ENCODE measurements at places on chromosomes 13 and 19.

GRCh38 chr13:31725841-31726240 is 13.5 kb upstream of the RXFP2 start:
- DNase-seq = no peak

- DNase-seq = no peak
Observed at GRCh38 chr19:28297586-28298157, 915.3 kb downstream of the UQCRFS1 start.

GRCh38 chr13:36872621-36873020 is 47.4 kb downstream of the SMAD9 start:
- no peak for DNase-seq

- DNase-seq = no peak
Observed at GRCh38 chr13:51222686-51223559, 725 bp downstream of the FAM124A start.

GRCh38 chr13:97308735-97309429 is 86.7 kb downstream of the MBNL2 start:
- DNase-seq = no peak

GRCh38 chr13:31870511-31870910 is 131.2 kb downstream of the RXFP2 start:
- no peak for DNase-seq

DNA sequence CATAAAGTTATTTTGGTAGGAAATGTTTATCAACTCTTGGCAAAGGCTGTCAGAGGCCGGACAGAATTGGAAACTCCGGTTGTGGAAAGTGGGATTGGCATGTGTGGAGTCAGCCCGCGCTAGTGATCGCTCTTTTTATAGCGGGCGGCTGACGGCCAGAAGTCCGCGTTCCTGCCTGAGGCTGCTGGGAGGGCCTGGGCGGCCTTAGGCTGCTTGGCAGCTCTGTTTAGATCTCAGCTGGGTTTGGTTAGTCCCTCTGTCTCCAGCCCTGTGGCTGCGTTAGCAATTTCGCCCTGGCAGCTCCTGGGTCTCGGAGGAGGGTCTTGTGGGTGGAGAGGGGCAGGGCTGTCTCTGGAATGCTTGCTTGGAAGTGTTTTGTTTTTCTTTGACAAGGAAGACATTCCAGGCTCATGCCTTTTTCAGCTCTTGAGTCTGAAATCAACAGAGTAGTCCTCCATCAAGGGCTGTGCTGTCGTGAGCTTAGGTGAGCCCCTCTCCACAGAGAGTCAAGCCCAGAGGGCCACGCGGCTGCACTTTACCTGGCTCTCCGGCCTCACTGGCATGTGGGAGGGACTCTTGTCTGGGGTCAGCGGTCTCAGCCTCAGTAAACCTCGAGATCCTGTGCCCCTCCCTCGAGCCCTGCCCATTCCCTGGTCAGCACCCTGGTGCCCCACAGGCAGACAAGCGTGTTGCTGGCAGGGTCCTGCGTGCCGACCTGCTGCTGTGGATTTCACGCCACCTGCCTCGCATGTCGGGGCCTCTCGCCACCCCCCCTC is 22.5 kb downstream of the DOT1L start:
- DNase-seq = no peak

GRCh38 chr19:35363711-35364425 is 5.6 kb downstream of the FFAR3 start:
- no peak for DNase-seq

DNA sequence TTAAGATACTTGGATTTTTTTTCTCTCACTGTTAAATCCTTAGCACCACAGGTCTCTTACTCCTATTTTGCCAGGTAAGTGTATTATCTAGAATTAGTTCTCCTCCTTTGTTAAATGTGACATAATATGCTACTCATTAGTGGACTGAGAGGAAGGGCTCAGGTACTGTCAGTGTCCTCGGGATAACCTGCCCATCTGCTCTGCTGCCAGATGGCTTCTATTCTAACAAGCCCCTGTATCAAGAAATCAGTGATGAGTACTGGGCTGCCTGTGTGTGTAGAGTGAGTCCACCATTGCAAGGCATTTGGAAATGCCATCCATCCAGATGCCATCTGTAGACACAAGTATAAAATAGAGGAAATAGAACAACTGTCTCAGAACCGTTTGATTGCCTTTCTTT is 209.6 kb downstream of the ATP8A2 start:
- DNase-seq = no peak

- no peak for DNase-seq
Observed at GRCh38 chr13:110780422-110780821, 66.9 kb downstream of the ING1 start.

GRCh38 chr19:44704982-44705381 is 6.0 kb downstream of the CEACAM16 start:
- no peak for DNase-seq

GRCh38 chr13:99299256-99299919 is 7.8 kb downstream of the GPR183 start:
- DNase-seq = no peak

- DNase-seq = no peak
Observed at GRCh38 chr13:34065928-34066327, 248.0 kb downstream of the RFC3 start.

DNA sequence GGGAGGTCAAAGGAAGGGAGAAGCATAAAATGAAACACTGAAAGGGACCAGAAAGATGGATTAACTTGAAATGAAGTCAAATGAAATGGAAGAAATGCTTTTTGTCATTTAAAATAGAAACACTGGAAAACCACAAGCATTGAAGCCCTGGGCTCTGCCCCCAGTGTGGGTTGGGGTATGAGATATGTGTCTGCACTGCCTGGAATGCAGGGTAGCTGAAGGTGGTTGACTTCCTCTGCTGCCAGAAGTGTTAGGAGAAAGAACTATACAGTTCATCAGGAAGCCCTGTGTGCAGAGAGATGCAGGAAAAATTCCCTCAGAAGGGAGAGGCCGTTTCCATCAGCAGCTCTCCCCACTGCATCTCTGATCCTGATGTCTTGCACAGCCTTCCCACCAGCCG is 69.2 kb downstream of the DHRS12 start:
- DNase-seq = no peak

DNA sequence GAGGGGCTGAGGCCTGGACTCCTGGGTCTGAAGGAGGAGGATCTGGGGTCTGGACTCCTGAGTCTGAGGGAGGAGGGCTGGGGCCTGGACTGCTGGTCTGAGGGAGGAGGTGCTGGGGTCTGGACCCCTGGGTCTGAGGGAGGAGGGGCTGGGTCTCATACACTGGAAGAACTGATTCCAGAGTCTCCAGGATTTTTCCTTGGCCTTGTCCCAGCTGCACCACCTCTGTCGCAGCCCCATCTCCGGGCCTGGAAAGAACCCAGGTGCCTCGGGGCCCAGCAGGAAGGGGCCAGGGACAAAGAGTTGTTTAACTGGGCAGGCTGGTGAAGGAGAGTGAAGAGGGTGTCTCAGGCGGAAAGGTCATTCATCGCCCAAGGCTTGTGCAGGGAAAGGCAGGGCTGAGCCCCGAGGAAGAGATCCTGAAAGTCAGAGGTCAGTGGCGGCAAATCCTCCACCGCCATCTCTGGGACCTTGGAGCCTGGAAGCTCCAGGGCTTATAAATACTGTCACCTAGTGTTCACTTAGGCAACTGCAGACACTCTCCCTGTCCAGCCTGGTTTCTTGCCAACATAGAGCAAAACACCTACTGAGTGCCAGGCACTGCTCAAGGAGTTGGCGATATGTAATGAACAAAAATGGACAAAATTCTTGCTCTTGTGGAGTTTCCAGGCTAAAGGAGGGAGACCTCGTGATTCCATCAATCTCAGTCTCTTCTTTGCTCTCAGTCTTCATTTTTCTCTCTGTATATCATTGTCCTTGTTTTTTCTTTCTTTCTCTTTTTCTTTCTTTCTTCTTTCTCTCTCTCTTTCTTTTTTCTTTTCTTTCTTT is 4.4 kb upstream of the KCNN4 start:
- no peak for DNase-seq

- no peak for DNase-seq
Observed at GRCh38 chr19:3285647-3286176, 61.3 kb downstream of the CELF5 start.

- no peak for DNase-seq
Observed at GRCh38 chr19:15225760-15226159, 6.5 kb downstream of the EPHX3 start.

GRCh38 chr13:44815623-44816022 is 173.6 kb downstream of the NUFIP1 start:
- no peak for DNase-seq

GRCh38 chr19:18203408-18203862 is 407 bp downstream of the RAB3A start:
- DNase-seq = no peak

DNA sequence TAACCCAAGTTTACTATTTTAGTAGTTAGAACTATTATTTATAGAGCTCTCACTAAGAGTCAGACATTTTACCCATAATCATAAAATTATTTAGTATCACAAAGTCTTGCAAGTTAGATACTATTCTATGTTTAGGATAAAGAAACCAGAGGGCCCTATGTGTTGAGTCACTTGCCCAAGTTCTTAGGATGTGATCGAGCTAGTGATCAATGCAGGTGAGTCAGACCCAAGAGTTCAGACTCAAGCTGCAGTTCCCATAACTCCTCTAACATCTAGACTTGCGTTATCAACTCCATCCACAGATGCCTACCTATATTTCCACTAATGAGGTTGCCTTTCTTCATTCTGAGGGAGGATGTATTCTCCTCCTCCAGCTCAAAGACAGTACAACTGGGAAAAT is 53.8 kb downstream of the DACH1 start:
- DNase-seq = no peak

GRCh38 chr19:426725-427445 is 17.9 kb upstream of the C2CD4C start:
- no peak for DNase-seq

GRCh38 chr13:33119856-33120543 is 103.8 kb downstream of the KL start:
- no peak for DNase-seq

DNA sequence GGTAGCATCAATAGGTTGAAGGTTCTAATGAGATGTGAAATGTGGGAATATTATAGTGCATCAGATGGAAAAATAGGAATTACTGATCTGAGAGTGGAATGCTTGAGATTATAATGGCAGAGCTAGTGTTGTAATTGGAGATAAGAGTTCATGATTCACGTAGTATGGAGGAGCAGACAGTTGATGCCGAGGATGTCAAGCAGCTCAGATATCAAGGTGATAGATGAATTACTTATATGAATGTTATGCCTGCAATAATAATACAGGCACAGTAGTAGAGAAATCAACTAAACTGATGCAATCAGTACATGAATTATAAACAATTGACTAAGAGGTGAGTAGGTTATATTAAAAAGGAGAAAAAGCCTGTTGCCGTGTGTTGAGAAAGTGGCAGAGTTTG is 793.2 kb upstream of the GPC6 start:
- no peak for DNase-seq

GRCh38 chr19:7349961-7350711 is 1.4 kb downstream of the ARHGEF18 start:
- DNase-seq = no peak

GRCh38 chr19:15935167-15935702 is 906 bp upstream of the CYP4F11 start:
- no peak for DNase-seq

DNA sequence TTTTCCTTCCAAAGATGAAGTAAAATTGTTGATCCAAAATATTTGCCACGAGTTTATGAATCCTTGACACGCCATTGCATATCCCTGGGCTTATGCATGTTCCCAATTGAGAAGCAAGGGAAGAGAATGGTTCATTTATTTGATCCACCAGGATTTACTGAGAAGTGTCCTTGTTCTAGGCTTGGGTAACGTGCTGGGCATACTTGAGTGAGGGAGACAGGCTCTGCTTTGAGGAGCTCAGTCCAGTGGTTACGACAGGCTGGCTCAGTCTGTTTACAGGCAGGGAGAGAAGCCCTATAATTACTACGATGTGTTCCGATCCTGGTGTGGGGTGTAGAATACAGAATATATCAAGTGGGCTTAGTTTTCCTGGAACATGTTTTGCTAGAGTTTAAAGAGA is 6.3 kb upstream of the PNMA8C start:
- no peak for DNase-seq

DNA sequence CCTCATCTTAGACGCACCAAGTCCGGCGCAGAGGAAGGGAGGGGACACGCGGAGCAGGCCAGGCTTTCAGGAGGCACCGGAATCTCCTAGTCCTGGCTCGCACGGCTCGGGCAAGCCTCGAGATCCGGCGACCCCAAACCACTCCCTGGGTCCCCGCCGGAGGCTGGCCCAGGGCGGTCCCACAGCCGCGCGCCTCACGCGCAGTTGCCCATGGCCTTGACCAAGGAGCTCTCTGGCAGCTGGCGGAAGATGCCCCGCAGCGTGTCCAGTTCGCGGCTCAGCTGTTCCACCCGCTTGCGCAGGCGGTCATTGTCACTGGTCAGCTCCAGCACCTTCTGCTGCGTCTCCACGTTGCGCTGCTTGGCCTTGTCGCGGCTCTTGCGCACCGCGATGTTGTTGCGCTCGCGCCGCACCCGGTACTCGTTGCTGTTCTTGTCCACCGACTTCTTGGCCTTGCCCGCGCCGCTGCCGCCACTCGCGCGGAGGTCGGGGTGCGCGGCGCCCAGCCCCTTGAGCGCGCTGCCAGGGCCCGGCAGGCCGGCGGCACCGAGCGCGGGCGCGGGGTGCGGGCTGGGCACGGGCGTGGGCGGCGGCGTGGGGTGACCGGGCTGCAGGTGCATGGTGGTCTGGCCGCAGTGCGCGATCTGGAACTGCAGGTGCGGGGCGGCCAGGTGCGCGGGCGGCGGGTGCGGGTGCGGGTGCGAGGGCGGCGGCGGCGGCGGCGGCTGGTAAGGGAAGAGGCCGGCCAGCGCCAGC is 1.0 kb downstream of the CEBPA start:
- no peak for DNase-seq

- no peak for DNase-seq
Observed at GRCh38 chr13:44231786-44232516, 141.7 kb upstream of the SERP2 start.

DNA sequence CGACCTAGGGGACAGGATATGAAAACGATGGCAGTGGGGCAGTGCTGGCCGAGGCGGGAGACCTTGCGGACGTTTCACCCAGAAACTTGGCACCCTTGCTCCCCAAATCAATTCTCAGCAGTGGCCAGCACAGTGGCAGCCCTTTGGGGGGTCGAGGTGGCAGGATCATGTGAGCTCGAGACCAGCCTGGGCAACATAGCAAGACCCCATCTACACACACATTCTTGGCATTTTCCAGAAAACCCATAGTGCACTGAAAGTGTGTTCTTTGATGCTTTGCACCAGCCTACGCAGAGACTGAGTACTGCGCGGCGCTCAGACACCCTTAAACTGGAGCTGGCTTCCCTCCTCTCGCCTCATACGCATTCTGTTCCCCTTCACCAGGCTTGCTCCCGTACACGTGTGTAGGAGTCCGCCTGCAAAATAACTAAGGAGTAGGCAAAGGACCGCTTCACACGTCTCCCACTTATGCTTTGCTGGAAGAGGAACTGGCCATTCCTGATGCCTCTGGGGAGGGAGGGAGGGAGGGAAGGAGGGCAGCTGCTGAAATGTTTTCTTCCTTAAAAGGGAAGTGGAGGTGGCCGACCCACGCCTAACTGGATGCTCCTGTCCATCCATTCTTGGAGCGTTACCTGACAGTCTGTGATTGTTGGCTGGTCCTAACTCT is 23.5 kb upstream of the MIER2 start:
- DNase-seq = no peak

- no peak for DNase-seq
Observed at GRCh38 chr19:18399008-18399407, 1.6 kb upstream of the LRRC25 start.

- DNase-seq = no peak
Observed at GRCh38 chr13:43495732-43496131, 291.0 kb downstream of the ENOX1 start.

All from stimulated activated CD8-positive, alpha-beta memory T cell treated with anti-CD3 and anti-CD28 coated beads, Interleukin-15, amount 100 ng/mL, for 4 hours (primary cell).